ENCODE measurements at places on chromosomes 3 and 15.

GRCh38 chr15:69161079-69161877 lies 843 bp downstream of the GLCE start:
- no peak for DNase-seq

- DNase-seq = no peak
These were observed 283.9 kb downstream of the TAFA4 start for GRCh38 chr3:68648494-68648893.

- DNase-seq = no peak
These were observed 264.2 kb downstream of the NFKBIZ start for GRCh38 chr3:102113421-102114041.

GRCh38 chr15:94840794-94841783 lies 609.7 kb downstream of the MCTP2 start:
- DNase-seq = no peak

DNA sequence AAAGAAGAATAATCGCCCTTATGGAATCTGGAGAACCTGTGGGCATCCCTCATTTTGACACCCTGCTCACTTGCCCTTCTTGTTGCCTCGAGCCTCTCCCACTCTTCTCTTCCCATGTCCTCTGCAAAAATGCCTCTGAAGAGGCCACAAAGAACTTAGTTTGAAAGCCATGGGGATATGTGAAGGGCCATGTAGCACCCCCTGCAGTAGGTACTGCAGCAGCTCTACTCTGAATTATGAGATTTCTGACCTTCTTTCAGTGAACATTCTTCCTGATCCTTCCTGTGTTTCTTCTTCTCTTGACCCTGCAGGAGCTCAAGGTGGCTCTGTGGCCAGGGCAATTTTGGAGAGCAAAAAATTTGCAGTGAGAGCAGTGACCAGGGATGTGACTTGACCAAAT lies 30.4 kb upstream of the TRA2B start:
- DNase-seq = no peak

DNA sequence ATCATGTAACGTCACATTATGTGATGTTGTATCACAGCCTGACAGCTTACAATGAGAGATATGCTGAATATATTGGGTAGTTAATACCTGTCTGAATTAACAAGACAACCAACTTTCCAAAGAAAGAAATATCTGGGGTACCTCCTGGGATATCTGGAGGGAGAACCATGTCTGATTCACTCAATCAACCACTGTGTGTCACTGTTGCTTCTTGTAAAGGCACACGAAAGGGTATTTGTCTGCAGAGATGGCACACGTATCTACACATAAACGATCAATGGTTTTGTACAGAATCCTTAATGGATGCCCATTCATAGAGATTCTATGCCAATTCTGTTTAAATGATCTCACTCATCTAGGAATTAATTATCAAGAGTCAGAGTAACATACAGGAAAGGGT lies 252.1 kb upstream of the TMCO5A start:
- no peak for DNase-seq

GRCh38 chr3:108073764-108074431 lies 16.9 kb downstream of the CD47 start:
- DNase-seq = no peak

DNA sequence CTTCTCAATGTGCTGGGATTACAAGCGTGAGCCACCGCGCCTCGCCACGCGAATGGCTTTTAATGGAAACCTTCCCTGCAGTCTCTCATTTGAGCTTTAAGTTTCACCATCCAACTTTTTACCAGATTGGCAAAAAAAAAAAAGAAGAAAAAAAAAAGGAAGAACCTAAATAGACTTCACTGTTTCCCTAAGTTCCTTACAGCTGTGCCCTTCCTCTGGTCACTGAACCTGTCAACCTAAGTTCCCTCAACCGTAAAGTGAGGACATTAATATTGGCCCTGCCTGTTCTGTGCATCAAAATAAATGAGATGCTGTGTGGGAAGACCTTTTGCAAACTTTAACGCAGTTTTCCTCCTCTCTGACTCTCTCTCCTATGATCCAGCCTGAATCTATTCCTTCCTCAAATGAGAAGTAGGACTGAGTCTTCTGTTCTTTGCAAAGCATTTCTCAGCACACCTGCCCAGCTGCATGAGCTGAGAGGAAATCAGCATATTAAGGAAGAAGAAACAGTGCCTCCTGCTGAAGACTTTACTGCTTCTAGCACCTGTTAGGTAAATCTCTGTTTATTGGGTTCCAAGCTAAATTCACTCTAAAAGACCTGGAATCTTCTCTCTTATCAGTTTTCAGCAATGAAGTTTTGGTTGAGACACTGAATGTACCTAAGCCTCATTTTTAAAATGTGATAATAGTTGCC lies 99.6 kb upstream of the ETV5 start:
- DNase-seq = no peak

DNA sequence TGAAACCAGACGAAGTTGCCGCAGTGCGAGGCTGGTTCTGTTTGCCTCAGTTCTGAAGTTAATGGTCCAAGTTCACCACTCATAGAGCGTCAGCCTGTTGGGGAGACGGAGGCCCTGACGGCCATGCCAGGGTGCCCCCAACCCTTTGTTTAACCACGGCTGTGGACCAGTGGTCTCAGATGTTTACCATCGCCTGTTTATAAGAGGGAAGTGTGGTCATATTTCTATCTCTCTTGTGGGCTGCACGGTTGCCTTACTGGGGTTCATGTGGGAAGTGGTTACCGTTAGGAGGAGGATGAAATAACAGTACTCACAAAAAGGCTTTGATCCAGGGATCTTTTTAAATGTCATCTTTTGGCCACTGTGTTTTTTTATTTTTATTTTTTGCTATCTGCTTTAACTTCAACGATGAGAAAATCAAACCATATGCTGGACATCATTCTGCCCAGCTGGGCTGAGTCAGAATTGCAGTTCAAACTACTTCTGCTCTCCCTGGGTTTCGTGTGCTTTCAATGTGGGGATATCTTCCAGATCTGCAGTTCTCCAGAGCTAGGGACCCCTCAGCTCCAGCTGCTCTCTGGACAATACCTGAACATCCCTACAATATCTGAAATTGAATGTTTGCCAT lies 17.8 kb downstream of the SMAD3 start:
- DNase-seq = no peak

GRCh38 chr15:70698426-70698825 lies 64.9 kb downstream of the UACA start:
- DNase-seq = no peak

GRCh38 chr3:158713094-158713499 lies 19.2 kb downstream of the RARRES1 start:
- no peak for DNase-seq

- no peak for DNase-seq
These were observed 1.5 kb downstream of the IQSEC1 start for GRCh38 chr3:13071695-13072094.

DNA sequence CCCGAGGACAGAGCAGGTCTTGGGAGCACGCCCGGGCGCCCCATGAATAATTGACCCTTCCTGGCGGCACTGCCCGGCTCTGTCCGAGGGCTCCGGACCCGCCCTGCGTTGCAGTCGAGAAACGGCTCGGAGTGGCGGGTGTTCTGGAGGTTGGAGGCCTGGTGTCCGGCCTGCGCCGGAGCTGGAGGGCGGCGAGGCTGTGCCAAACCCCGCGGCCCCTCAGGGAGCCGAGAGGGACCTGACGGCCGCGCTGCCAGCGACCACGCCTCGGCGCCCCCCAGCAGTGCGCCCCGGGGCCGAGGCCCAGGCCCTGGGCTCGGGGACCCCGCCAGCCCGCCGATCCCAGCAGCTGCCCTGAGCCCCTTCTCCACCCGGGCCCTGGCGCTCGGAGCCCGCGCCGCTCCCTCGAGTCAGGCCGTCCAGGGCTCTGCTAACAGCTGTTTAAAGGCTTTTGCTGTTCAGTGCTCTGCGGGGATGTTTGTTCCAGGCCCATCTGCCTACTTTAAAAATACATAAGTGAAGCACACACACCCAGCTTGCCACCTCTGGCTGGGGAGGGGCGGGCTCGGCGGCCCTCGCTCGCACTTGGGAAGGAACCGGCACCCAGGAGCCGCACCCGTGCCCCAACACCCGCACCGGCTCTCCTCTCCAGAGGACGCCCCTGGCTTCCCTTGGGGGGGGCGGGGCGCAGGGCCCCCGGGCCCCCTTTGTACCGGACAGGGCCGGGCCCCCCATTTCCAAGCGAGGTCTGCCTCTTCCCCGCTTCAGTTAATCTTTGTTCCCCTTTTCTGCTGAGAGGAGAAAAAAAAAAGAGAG lies 730 bp upstream of the ZNF710 start:
- DNase-seq = no peak

- no peak for DNase-seq
These were observed 731.1 kb upstream of the SGO1 start for GRCh38 chr3:20916951-20917606.

DNA sequence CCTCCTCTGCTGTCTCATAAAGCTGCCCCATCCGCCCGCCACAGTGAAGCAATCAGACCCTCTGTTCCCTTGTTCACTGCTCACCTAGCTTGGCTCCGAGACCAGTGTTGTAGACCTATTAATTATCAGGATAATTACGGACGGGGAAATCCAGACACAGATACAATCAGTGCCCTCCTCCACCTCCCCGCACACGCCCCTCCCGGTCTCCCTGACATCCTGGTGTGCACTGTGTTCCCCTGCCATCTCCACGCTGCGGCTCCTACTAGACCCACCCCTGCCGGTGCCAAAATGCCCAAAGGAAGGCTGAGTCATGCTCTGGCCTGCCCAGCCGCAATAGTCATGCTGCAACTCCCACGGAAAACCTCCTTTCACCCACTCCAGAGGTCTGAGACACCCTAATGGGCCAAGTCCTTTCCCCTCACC lies 277.3 kb upstream of the TLE3 start:
- DNase-seq = no peak

- no peak for DNase-seq
These were observed 216.3 kb downstream of the STAG1 start for GRCh38 chr3:136535906-136536305.

DNA sequence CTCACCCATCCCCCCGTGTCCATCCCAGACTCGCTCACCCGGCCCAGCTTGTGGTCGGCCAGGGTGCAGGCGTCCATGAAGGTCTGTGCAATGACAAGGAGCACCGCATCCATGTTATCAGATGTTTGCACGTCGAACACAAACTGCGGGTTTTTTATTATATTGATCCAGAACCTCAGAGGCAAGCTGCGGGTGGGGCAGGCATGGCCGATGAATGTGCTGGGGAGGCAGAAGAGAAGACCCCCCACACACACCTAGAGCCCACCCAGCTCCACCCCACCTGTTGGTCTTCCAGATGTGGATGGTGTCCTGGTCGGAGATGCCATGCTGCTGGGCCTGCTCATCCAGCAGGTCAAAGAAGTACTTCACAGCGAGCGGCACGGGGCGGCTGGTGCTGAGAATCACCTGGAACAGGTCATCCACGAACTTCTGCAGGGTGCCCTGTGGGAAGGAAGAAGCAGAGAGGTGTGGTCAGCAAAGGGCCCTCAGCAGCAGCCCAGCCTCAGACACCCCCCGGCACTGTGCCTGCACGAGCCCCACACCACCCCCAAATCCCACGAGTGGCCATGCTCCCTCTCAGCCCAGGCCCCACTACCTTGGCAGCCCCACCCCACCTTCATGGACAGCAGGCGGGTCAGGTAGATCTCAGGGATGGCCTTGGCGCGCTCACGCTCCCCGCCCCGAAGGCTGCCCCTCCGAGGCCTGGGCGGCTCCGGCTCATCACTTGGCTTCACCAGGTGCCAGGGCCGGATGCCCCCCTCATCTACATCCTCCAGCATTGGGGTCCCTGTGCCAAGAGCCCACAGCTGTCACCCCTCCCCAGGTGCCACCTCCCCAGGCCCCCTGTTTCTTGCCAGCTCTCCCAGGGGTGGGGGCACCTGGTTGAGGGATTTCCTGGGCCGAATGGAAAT lies 20.3 kb downstream of the PLXNB1 start:
- DNase-seq = no peak

- DNase-seq = no peak
These were observed 76.2 kb downstream of the CRYGS start for GRCh38 chr3:186467969-186468368.

DNA sequence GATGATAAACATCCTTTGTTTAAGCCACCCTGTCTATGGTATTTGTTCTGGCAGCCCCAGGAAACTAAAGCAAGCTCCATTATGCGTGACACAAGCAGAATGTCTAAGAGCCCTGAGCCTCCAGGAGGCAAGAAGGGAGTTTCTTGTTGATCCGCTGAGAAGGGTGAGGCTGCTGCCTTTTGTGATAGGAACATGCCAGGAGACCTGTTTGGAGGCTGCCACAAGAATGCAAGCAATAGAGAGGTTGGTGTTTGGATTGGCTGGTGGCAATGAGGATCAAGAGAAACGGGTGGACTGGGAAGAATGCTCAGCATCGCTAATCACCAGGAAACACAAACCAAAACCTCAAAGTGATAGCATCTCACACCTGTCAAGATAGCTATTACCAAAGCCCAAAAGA lies 104.8 kb downstream of the ASB7 start:
- no peak for DNase-seq

DNA sequence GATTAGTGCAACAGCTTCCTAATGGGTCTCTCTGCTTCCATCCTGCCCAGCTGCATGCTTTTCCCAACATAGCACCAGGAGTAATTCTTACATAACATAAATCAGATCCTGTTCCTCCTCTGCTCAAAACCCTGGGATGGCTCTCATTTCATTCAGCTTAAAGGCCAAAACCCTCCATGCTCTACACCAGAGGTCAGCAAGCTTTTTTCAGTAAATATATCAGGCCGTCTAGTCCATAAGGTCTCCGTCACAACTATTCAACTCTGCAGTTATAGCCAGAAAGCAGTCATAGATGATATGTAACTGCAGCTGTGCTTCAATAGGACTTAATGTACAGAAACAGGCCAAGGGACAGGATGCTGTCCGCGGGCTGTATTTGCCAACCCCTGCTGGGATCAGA lies 202.8 kb upstream of the UBE2E2 start:
- no peak for DNase-seq
